NCI-H2029 treated with DMSO at 0.1 percent for 48 hours (cell line): ENCODE measurements at places on chromosomes 6 and 20.

DNA sequence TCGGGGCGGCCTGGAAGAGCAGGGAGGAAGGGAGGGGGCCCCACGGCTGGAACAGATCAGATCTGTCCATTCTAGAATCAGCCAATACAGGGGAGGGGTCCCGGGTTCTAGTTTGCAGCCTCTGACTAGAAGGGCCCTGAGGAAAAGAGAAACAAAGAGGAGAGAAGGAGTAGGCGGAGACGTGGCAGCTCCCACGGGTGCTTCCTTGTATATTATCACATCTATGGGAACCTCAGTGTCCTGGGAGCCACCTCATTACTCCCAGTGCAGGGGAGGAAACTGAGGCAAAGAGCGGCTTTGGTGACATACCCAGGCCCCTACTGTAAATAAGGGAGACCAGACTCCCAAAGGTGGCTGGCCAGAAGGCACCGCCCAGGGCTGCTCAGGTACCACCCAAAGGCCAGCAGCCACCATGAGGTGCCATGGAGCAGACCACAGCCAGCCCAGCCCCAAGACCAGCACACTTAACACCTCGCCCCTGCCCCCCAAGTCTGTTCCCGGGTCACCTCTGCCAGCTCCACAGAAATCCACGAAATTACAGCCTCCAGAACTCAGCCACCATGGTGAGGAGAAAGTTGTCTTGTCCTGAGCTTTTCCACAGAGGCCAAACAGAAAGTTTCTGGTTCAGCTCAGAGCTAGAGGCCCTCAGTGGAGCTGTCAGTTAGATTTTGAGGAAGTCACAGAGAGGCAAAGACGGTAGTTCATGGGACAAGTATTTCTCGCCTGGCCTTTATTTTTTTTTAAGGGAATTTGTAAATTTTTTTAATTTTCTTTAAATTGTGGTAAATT, 2.1 kb downstream of the ZC3H12D start:
- DNase-seq, result no peak

DNA sequence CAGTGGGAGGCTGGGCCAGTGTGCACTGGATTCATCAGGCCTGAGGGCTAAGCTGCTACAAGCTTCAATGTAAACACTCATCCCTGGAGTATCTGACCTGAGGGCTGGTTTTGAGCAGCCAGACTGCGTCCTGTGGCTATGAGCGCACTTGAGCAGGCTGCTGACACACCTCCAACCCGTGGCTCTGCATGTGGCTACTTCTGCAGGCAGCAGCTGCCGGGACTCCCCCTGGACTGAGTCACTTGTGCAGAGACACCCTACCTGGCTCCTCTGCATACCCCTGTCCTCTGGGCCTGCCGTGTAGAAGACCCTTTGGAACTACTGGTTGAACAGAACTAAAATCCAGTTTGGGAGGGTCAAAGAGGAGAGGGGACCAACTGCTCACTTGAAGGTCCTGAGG, 172.0 kb downstream of the SCP2D1 start:
- no peak for DNase-seq

DNA sequence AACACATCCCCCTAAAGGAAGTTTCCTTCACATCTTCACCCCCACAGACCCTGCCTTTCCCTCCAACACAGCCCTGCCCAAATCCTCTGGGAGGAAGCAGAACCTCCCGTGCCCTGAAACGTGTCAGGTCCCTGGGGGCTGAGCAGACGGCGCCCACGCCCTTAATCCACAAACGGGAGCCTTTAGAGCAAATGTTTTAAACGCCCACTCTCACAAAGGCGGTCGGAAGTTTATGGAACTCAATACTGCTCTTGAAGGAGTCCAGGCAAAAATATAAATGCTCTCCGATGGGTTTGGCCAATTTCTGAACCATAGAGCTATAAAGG, 237.1 kb upstream of the AFDN start:
- DNase-seq, result no peak

GRCh38 chr6:156595476-156595875, 181.7 kb upstream of the ARID1B start:
- DNase-seq, result no peak

DNA sequence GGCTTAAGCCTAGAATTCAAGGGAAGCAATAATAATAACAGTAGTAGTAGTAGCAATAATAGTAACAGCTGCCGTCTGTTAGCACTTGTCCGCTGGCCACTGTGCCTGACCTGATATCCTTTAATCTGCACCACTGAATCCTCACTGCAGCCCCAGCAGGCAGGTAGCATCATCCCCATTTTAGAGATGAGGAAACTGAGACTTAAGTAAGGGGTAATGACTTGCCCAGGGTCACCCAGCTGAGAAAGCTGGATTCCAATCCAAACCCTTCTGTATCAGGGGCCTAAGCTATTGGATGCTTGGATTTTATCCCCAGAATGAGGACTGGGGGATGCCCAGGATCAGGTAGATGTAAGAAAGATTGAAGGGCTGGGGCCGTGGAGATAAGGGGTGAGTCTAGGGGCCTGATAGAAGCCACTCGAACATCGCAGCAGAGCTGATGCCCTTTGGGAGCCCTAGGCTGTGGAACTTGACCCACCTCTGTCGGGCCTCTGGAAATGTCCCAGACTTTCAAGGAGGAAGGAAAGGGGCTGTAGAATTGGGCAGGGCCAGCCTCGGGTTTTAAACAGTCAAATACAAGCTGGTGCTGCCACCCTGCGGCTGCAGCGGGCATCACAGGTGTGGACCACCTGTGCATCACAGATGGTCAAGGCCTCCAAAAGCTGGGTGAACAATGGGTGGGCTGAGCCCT, 102.1 kb upstream of the MYL9 start:
- peak; percentile 10 for DNase-seq

GRCh38 chr20:63854069-63854765, 7.1 kb upstream of the ABHD16B start:
- DNase-seq, result no peak
